Epithelial cell of proximal tubule (primary cell): ENCODE measurements at places on chromosomes 4 and X.
A peak's percentile ranks its signal among the peaks of the same experiment; 100 is the strongest.

DNA sequence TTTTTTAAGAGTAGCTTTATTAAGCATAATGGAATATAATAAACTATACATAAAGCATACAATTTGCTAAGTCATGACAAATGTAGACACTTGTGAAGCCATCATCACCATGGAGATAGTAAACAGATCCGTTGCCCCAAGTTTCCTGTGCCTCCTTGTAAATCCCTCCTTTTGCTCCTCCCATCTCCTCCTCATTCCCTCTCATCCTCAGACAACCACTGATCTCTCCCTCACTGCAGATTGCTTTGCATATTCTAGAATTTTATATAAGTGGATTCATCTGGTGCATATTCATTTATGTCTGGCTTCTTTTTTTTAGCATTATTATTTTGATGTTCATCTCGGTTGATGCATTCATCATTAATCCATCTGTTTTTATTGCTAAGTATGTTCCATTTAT is 67.0 kb downstream of the CYTL1 start:
- DNase-seq, result no peak

- no peak for DNase-seq
Measured at GRCh38 chrX:41337140-41337539, 3.2 kb downstream of the DDX3X start.

GRCh38 chr4:91366554-91366953 is 937.2 kb upstream of the GRID2 start:
- no peak for DNase-seq

- DNase-seq, result no peak
Measured at GRCh38 chr4:48693856-48694574, 86.1 kb downstream of the FRYL start.

- DNase-seq, result no peak
Measured at GRCh38 chrX:132181364-132181763, 37.9 kb downstream of the RAP2C start.

GRCh38 chr4:118756958-118757357 is 71.8 kb downstream of the METTL14 start:
- DNase-seq, result no peak

DNA sequence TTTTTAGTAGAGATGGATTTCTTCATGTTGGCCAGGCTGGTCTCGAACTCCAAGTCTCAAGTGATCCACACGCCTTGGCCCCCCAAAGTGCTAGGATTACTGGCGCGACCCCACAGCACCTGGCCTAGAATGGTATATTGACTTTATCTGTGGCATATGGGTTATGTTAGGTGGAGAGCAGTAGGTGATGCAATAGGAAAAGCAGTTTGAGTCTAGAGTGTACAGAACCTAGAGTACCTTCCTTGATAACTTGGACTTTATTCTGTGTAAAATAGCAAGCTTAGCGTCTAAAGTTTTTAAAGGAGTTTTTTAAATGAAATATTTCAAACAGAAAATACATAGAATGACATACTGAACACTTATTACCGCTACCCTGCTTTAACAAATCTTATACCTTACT is 312.0 kb upstream of the ZCCHC13 start:
- no peak for DNase-seq

- DNase-seq, result no peak
Measured at GRCh38 chr4:154367659-154368058, 123.9 kb downstream of the DCHS2 start.

DNA sequence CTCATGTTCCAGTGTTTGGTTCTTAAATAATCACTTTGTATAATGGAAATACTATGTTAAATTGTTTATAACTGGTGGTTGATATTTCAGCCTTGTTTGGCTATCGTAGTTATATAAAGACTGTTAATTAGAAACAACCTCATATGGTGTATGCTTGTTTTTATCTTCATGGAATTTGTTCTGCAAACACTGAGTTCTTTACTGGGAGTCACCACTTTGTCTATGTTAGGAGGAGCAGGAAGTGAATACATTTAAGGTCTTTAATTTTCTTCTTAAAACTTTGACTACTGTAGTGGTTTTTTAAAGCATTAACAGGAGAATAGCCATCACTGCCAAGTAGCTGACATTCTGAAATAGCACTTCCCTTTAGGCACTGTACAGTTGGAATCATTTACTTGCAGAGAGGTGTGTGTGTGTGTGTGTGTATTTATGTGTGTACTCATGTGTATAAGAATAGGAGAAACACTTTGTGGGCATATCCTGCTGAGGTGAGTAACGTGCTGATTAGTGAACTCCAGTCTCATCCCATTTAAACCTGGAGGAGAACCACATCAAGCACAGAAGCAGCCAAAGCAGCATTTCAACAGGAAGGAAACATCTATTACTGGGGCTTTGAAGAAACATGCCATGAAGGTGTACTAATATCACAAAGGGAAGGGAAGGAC is 37.8 kb downstream of the TET2 start:
- DNase-seq, result peak; percentile 64
